ENCODE measurements at places on chromosomes 16 and 17.
A peak's percentile ranks its signal among the peaks of the same experiment; 100 is the strongest.

GRCh38 chr16:78703936-78704335 lies 604.5 kb downstream of the WWOX start:
- peak; percentile 11 for DNase-seq

- DNase-seq = peak; percentile 69
Measured at GRCh38 chr17:57984261-57984890, 3.7 kb downstream of the VEZF1 start.

- peak; percentile 6 for DNase-seq
Measured at GRCh38 chr16:55418586-55418985, 60.4 kb upstream of the MMP2 start.

GRCh38 chr17:57600074-57600473 lies 145.0 kb downstream of the CCDC182 start:
- DNase-seq = peak; percentile 22

DNA sequence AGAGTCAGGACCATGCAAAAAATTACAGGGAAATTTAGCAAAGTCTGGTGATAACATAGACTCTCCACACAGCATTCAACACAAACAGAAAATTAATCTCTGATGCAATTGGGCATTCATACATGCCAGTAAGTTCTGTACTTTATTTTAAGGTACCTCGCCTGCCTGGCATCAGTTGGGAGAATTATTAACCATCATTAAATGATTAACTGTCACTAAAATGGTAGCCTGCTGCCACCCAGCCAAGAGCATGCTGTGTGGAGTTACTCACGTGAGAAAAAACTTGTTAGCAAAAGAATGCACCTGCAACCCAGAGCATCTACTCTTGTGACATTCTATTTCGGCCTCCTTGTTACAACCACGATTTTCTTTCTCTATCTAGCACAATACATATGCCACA lies 117.2 kb downstream of the GRIN2A start:
- no peak for DNase-seq

DNA sequence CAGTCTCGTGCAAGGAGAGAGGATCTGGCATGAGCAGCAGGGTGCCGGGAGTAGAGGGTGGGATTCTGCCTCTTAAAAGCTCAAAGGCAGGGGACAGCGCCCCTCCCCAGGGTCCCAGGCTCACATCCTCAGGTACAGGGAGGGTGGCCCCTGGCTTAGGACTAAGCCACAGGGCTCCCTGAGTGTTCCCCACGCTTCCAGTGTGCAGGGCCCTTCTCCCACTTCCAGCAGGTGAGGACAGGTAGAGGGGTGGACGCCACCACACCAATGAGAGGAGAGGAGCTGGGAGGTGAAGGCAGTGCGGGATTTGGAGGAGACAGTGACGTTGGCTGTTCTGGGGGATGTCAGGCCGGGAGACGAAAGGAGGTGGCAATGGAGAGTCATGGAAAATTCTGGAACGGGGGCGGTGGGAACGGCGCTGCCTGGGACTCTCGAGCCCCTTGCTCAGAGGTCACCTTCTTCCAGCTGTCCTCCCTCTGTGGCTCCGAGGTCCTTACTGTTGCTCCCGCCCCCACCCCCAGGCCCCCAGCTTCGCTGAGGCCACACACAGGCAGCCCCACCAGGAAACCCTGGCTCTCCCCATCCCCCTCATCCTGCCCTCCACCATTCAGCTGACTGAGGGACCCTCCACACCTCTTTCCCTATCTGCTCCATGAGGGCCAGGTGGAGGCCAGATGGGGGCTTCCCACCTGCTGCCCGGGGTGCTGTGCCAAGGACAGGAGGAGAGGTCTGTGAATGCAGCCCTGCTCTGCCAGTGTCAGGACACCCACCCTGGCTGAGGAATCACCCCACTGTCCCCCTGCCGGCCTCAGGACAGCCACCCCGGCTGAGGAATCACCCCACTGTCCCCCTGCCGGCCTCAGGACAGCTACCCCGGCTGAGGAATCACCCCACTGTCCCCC lies 57.7 kb upstream of the ACSF3 start:
- DNase-seq = no peak

GRCh38 chr17:9414471-9414870 lies 161.1 kb downstream of the STX8 start:
- no peak for DNase-seq

DNA sequence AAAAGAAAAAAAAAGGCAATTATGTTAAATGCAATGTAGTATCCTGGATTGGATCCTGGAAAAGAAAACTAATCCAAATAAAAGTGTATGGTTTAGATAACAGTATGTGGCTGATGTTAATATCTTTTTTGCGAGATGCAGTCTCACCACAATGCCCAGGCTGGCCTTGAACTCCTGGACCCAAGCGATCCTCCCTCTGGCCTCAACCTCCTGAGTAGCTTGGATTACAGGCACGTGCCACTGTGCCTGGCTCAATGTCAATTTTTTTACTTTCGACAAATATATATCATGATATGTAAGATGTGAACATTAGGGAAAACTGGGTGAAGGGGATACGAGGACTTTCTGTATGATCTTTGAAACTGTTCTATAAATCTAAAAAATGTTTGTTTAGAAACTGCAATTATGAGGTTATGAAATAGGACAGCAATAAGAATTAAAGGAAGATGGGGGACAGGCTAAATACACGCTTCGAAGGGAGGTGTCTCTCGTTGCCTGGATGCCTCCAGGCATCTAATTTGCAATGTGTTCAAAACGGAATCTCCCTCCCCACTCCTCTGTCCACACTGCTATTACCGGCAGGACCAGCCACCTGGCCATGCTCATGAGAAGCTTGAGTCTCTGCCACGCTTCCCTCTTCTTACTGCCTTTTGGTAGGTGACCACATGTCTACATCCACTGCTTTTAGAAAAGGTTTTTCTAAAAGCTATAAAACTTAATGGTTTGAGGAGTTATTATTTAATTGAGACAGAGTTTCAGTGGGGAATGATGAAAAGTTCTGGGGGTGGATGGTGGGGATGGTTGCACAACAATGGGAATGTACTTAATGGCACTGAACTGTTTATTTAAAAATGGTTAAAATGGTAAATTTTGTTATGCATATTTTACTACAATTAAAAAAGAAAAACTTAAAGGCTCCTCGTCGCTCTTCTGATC lies 15.2 kb downstream of the UBE2O start:
- DNase-seq = no peak

GRCh38 chr17:75124041-75124818 lies 7.3 kb downstream of the NT5C start:
- DNase-seq = peak; percentile 11

- DNase-seq = peak; percentile 15
Measured at GRCh38 chr17:47956791-47957590, 692 bp downstream of the PRR15L start.

- DNase-seq = peak; percentile 43
Measured at GRCh38 chr16:71923941-71924690, 28.8 kb downstream of the IST1 start.

GRCh38 chr16:57749101-57749692 lies 13.6 kb downstream of the KATNB1 start:
- no peak for DNase-seq

DNA sequence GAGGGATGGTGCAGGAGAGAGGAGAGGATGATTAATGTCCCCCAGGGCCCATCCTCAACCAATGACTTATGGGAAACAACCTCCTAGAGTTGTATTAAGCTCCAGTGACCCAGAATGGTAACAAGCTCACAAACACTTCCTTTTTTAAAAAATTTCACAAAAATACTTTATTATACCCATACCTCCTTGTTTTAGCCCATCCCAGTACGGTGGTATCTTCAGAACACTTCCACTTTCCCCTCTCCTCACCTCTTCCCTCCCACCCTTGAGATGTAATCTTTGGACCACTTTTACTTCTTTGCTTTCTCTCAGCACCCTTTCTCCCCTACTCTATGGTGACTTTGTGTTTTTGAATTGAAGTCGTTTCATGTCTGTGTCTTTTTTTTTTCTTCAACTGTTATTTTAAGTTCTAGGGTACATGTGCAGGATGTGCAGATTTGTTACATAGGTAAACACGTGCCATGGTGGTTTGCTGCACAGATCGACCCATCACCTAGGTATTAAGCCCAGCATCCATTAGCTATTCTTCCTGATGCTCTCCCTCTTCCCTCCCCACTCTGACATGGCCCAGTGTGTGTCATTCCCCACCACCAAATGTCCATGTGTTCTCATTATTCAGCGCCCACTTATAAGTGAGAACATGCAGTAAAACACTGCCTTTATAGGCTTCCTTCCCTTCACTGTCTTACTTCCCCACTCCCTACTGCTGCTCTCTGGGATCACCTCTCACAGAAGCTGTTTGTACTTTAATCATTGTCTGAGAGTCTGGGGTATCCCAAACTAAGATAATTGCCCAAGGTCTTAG lies 124.5 kb downstream of the PRKCB start:
- DNase-seq = no peak

DNA sequence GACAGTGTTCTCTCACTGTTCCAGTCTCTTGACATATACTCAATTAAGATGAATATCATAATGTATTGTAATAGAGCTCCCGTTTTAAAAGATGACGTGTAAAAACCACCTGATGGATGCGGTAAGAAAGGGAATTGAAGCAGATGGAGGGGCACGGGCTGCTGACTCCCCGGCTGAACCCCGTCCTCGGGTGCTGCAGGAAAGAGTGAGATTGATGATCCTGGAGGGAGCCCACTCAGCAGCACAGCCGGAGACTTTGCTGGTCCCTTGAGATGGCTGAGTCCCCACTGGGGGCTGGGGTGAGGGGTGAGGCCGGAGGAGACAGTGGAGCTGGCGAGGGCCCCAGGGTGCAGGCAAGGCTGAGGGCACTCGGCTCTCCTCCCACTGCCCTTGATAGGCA lies 217.4 kb downstream of the RPTOR start:
- no peak for DNase-seq

- no peak for DNase-seq
Measured at GRCh38 chr16:22624800-22625533, 114.3 kb downstream of the NPIPB5 start.

DNA sequence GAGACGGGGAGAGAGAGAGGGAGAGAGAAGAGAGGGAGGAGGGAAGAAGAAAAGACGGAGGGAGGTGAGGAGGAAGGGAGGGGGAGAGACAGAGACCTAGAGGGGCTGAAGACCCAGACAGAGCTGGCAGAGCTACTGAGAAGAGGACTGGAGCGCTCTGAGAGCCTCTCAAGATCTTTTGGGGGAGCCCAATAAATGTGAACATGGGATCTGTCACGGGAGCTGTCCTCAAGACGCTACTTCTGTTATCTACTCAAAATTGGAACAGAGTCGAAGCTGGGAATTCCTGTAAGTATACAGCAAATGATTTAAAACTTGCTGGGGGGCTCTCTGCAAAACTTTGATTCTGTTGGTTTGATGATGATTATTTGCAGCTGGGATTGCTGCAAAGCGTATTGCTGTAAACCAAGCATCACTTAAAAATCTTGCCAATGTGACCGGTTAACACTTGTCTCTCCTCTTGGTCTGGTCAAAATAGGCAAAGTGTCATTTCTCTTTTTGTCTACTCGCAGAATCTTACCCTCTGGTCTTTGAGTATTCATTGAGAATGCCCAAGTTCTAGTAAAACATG lies 344 bp downstream of the CNTNAP4 start:
- DNase-seq = no peak

DNA sequence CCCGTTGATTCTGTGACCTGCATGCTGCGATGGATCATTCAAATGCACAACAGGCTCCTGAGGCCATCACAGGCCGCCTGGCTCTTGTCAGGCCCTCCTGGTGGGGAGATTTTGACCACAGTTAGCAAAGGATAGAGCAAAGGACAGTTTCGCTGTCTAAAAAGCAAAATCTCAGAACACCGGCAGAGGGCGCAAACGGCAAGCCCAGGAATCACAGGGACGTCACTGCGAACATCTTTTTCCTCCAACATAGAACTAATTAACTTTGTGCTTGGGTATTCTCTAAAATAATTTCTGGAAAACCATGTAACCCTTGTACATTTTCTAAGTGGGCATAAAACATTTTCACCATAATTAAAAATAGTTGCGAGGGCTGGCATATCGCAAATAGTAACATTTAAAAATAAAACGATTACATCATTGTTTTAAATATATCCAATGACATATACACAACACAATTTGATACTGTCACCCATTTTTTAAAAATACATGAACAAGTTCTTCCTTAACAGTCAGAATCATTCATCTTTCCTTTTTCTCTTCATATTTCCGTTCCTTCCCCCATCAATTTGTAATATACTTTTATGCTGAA lies 19.7 kb upstream of the SLC47A1 start:
- DNase-seq = peak; percentile 57

DNA sequence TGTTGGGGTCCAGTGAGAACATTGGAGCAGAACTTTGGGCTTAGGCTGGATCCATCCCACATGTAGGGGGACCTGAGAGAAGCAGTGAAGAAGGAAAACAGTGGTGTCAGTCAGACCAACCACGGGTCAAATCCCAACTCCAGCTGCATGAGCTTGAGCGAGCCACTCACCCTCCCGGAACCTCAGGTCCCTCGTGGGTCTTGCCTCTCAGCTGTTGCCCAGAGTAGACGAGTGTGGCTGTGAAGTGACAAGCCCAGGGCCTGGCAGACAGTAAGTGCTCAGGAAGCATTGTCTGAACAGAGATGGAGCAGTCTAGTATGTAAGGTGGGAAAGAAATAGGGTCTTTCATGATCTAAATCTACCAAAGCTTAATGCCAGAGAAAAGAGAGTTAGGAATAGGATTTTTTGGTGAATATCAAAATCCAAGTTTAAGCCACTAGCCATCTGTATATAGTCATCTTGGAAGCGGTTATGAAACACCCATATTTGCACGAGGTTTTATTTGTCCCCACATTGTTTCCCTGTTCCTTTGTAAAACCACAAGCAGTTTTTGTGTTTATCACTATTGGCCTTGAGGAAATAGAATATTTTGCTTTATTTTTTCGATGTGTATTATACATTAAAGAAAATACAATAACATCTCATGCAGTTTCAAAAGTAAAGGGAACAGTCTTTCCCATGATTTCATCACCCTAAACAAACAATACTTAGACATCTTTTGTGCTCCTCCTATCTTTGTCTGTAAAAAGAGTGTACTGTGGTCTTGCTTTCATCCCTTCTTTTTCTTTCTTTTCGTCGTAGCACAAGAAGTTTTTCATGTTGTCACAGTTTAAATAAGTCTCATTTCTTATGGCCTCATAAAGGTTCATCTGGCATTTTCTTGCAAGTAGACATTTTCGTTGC lies 112.0 kb downstream of the CLEC16A start:
- peak; percentile 69 for DNase-seq

DNA sequence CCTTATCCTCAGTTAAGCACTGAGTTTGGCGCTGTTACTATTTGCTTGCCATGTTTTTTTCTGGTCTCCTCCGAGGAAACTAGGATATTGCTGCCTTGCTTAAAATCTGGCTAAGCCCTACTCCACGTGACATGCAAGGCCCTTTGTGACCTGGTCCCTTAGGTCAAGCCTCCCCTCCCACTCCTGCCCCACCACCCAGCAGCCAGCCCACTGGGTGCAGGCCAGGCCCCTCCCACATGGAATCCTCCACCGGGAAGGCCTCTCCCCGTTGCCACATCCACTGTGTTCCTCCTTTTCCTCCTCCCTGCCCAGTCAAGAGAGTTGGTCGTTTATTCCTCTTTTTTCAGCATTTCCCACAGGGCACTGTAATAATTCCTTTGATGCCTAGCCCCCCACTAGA lies 16.2 kb downstream of the PSMD3 start:
- no peak for DNase-seq

- DNase-seq = peak; percentile 10
Measured at GRCh38 chr17:4206962-4207361, 56.8 kb downstream of the ANKFY1 start.
